Transverse colon (tissue), 4 donors: ENCODE measurements at places on chromosomes 6 and 20.

- no peak for DNase-seq
Measured at GRCh38 chr6:151351146-151351700, 40.1 kb downstream of the ZBTB2 start.

GRCh38 chr20:39882806-39883205 lies 806.2 kb downstream of the MAFB start:
- DNase-seq: no peak

DNA sequence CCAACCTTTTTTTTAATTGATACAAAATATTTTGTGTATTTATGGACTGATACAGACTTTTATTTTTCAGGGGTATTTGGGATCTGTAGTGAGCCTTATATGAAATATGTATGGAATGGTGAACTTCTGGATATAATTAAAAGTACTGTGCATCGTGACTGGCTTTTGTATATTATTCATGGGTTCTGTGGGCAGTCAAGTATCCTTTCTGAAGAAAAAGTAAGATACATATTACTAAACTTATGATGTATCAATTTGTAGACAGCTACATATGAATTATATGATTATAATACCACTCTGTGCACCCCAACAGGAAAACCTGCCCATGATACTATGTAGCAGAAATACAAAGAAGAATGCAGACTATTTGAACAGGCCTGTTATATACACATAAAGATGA lies 47.2 kb downstream of the FIG4 start:
- DNase-seq: no peak

DNA sequence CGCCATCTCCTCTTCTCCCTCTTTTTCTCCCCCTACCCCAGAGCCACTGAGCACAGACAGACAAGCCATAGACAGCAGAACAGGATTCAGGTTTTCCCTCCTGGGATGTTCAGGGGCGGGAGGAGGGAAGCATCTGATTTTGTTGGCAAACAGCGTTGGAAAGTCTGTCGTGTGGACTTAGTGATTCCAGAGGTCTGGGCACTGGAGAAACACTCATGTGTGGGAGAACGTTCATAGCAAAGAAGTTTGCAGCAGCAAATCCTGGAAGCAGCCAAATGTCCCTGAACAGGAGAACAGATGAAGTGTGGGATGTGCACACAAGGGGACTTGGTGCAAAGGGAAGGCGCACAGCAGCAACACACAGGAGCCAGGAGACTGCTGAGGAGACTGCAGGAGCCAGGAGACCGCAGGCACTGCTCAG lies 264.1 kb upstream of the CDYL start:
- no peak for DNase-seq

GRCh38 chr6:13241364-13241763 lies 87.0 kb downstream of the TBC1D7 start:
- no peak for DNase-seq

DNA sequence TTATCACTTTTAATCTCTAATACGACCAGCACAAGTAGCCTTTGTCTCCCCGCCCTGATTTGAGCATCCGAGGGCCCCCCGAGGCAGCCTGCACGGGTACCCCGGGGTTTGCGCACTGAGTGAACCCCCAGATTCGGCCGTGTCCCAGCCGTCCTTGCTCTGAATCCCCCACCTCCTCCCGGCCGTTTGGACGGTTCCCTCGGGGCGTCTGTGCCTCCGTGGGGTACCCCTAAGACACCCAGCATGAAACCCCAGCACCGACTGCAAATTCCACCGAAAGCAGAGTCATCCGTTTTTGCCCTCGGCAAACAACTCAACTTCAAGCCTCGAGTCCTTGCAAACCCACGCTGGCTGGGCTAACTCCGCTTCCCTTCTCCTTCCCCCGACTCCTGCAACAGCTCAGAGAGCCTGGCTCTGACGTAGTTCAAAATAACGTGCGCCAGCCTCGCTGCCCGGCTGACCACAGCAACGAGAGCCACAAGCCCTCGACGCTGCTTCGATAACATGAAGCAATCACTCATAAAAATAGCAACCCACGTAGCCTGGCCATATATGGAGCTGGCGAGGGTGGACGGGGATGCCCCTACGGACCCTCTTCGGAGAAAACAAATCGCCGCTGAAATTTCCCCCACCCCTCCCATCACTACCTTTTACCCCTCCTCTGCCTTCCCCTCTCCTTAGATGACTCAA lies 764 bp upstream of the SNAP25 start:
- peak; percentile 13 for DNase-seq

GRCh38 chr6:35402136-35402855 lies 49.8 kb upstream of the FANCE start:
- DNase-seq: no peak

- DNase-seq: no peak
Measured at GRCh38 chr6:45732731-45733130, 282.9 kb downstream of the CLIC5 start.

- DNase-seq: no peak
Measured at GRCh38 chr6:69584536-69584912, 212.3 kb downstream of the LMBRD1 start.

DNA sequence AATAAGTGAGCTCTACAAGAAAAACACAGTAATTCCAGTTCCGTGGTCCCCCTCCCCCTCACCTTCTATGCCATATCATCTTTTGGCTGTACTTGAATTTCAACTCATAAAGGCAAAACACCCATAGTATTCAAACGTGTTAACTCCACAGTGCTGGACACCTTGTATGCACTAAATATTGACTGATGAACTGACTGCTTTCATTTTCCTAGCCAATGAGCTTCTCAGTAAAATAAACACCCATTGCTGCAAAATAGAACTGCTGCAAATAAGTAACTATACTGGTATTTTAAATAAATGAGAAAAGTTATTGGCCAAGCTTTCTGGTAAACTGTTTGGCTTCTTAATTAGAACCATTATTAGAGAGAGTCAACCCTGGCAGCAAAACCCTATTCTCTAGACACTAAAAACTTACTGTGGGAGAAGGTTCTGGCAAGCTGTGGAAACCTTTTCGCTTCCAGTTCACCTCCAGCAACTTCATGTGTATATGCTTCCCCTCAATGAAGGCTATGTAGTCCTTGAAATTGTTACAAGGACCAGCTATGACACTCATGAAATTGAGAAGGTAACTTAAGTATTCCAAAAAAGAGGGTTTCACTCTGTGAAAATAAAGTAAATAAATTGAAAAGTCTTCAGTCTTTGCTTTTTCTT lies 86.0 kb downstream of the MBOAT1 start:
- DNase-seq: no peak
